Chondrocyte (in vitro differentiated cells): ENCODE measurements at places on chromosomes 16 and 17. TPM values are rescaled to one million over a fixed set of nuclear protein-coding genes. Genes with fewer than 3 reads are reported as not detected.

HSD11B2 gene
- 0.20 to 0.77 TPM in 2 of 3 replicates, not detected in the other for total RNA-seq

PRSS33 gene
- not detected in 3 replicates for total RNA-seq

RCVRN gene
- not detected in 3 replicates for total RNA-seq

GRCh38 chr16:27511657-27512448 lies 37.9 kb downstream of the GTF3C1 start:
- DNase-seq: no peak

DNA sequence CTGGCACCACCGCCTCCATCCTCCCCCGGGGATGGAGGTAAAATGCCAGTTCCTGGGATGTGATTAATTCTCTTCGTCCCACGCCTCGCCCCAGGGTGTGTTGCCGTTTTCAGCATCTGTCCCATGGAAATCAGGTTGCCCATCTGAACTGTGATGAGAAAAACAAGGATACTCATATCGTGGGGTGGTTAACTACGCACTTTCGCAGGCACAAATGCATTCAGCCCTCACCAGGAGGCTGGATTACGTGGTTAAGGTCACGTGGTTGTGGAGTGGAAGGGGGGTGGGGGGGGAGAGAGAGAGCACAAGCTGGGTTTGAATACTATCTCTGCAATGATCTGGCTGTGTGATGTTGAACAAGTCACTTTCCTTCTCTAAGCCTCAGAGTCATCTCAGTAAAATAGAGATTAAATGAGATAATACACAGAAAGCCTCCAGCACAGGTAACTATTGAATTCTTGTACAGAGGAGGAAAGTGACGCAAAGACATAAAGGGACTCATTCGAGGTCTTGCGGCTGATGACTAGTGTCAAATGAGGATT lies 74.7 kb downstream of the BMERB1 start:
- DNase-seq: no peak

GRCh38 chr16:35565626-35566025 lies 2106.2 kb downstream of the TP53TG3F start:
- DNase-seq: no peak

DNA sequence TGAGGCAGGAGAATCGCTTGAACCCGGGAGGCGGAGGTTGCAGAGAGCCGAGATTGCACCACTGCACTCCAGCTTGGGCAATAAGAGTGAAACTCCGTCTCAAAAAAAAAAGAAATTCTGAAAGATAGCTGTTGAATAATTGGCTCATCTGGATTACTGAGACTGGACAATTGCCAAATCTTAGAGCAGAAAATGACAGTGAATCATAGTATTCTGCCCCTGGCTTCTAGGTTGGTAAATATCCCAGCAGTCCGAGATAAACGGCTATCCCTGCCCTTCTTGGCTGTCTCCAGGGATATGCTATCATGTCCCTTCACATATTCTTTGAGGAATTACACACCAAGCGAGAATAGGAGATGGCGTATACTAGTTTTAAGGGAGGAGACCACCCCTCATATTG lies 35.5 kb upstream of the METTL16 start:
- no peak for DNase-seq

- DNase-seq: no peak
These were observed 5.6 kb downstream of the PLEKHG4 start for GRCh38 chr16:67284699-67285646.

GRCh38 chr17:37643869-37644268 lies 623 bp upstream of the DDX52 start:
- DNase-seq: no peak

DNA sequence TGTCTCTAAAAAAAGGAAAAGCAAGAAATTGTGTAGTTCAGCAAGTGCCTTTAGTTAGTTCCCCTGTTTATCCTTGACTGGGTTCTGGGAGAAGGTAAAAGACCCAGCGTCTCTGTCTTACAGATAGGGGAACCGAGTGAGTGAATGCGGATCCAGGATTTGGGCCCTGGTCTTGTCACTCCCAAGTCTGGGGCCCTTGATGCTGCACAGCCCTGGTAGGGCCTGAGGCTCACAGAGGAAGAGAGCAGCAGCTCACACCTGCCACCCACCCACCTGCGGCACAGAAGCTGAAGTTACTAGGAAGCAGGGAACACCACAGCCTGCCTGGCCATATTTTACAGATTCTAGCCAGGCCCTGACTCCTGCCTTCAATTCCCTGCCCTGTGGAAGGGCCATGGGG lies 22.2 kb downstream of the LASP1 start:
- no peak for DNase-seq

DNA sequence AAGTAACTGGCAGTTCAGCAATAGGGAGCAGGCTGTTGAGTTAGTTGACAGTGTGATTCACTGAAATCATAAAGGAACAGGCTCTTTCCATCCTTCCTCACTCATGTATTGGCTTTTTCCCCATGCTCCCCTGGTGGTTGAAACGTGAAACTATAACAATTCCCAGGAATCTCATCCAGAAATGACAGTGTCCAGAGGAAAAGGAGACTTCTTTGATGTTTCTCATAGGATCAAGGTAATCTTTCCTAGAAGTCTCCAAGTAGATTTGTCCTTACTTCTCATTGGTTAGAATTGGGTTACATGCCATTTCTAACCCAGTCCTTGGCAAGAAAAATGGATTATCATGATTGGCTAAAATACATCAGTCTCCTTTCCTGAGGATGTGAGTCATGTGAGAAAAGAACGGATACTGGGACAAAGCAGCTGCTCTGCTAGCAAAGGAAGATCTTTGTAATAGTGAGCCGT lies 14.4 kb downstream of the TTC19 start:
- DNase-seq: no peak
